Activated CD4-positive, alpha-beta memory T cell treated with anti-CD3 and anti-CD28 coated beads, Interleukin-2, amount 10 ng/mL, durations not matched to agents 7 days and 5 days (primary cell): ENCODE measurements at places on chromosomes 3 and 15. TPM values are rescaled to one million over a fixed set of nuclear protein-coding genes. Genes with fewer than 3 reads are reported as not detected.
A peak's percentile ranks its signal among the peaks of the same experiment; 100 is the strongest.

DNA sequence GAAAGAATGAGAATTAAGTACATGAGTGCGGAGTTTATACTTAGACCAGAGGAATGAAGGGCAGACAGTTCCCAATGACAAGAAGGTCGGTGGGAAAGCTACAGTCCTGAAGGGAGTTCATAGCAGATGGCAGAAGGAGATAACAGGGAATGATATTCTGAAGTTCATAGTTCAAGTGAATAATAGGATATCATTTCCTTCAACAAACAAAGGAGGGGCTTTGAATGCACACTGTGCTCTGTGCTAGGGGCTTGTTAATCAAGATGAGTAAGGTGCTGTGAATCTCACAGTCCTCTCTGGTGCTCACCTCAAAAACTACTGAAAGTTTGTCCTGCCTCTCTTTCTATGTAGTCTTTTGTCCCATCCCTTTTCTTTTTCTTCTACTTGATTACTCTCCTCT is 41.9 kb downstream of the SIDT1 start:
- no peak for DNase-seq

DNA sequence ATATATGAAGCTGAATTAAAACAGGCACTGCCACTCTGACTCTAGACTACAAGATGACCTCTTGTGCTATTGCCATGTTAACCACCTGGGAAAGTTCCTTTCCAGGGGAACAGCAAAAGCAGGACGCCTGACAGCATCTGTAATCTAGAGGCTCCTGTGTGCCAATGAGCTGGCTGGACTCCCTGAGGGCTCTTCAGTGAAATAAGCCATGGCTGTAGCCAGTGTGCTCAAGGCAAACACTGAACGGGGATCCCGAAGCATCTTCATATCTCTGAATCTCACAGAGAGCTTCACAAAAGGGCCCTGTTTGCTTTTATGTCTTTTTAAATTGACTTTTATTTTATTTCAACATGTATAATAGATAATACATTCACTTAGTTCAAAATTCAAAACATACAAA is 57.2 kb downstream of the BFSP2 start:
- DNase-seq: no peak

DNA sequence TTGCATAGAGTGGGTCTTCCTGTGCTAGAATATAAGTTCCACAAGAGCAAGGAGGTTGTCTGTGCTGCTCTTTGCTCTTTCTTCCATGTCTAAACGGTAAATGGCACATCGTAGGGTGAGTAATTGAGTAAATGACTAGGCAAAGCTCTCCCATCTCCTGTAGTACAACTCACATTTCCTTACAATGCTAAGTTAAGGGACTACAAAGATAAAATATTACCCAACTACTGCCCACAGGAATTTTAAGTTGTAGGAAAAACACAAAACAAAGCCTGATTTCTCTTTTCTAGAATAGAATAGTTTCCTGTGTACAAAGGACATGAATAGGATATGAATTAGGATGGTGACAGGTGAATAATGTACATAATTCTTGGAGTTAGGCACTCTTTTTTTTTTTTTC is 19.9 kb upstream of the LRIG1 start:
- no peak for DNase-seq

Gene CPOX
- total RNA-seq: 75.9 TPM

DNA sequence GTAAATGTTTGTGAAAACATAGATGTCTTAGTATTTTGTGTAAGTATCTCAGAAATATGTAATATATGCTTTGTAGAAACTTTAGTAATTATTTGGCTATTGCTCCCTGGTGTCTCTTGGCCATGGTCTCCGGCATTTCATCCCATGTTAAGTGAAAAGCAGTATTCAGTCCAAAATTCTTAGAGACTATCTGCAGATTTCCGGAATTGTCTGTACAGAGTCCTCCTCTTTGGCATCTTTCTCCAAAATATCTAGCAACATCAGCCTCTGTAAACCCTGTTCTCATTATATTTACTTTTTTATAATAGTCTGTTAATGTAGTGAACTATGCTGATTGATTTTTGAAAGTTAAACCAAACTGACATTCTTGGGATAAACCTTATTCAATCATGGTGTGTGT is 352.7 kb downstream of the ARPP21 start:
- DNase-seq: no peak

DNA sequence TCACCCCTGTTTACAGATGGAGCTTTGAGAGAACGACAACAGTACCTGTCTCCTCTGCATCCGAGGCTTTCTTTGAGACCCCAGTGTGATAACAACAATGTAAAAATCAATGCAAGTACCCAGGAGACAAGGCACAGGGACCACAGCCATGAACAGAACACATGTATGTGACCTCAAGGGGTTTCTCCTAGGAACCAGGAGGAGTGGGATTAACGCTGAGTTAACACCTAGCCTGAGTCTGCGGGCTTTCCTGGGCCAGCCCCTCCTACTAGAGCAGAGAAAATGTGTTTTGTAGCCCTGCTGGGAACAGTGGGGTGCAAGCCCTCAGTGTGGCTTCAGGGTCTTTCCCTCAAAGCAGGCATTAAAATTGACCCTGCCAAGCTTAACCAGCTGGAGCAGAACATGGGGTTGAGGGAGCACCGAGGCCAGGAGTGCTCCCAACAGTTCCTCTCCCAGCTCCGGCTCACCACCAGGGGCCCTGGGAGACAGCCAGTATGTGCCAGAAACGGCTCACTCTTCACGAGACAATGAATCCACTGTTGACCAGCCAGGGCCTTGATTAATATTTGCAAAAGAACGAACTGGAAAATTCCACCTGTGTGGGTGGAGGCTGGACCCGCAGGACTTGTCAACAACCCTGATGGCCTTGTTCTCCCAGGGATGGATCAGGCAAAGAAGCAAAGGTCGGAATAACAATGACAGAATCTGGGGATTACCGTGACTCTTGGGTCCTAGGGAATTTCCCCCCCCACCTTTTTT is 3.6 kb downstream of the CHDH start:
- no peak for DNase-seq

- DNase-seq: no peak
Measured at GRCh38 chr15:70158309-70159000, 60.7 kb upstream of the TLE3 start.

DNA sequence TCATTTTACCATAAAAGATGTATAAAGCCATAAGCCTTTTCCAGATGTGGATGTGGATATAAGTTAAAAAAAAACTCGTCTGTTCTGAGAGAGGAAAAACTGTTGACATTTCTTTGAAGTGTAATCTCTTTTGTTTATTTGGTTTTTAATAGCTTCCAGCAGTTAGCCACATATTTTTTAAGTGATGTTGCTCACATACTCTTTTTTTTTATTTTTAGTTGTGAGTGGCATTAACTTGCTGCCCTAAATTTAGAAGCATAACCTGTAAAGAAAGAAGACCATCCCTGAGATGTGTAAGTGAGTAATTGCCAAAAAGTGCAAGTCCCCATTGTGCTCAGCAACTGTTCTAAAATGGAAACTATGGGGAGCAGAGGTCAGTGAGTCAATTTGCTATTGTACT is 415.9 kb upstream of the MDFIC2 start:
- DNase-seq: no peak

- no peak for DNase-seq
Measured at GRCh38 chr3:178835033-178835432, 236.6 kb downstream of the ZMAT3 start.

GRCh38 chr3:50125541-50126286 is 29.4 kb upstream of the SEMA3F start:
- no peak for DNase-seq

GRCh38 chr3:122679882-122680474 is 661 bp upstream of the PARP14 start:
- DNase-seq: peak; percentile 31

DNA sequence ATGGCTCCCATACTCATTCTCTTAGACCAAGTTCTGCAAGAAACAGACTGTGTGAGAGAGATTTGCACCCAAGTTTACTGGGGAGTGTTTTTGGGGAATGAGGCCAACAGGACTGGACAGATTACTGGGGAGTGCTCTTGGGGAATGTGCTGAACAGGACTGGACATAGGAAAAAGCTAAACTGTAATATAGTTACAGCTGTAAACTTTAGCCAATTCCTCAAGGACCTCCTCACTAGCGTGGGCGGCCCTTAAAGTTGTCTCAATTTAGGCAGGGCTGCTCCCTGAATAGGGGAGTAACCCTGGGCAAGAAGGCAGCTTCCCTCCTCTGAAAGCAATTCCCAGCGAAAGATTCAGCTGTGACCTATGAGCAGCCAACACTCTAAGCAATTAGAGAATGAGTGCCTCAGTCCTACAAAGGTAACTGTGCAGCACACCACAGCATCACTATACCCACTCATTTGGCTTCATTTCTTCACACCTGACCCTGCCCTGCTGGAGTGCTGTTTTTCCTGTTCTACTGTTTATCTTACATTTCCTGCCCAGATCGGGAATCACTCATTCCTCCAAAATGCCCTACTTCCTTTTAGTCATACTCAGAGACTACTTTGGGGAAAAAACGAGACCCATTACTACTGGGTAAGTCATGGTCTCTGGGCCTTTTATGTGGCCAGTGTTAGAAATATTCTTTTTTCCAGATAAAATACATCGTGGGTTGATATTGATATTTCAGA is 41.3 kb upstream of the TRIM42 start:
- DNase-seq: no peak

DNA sequence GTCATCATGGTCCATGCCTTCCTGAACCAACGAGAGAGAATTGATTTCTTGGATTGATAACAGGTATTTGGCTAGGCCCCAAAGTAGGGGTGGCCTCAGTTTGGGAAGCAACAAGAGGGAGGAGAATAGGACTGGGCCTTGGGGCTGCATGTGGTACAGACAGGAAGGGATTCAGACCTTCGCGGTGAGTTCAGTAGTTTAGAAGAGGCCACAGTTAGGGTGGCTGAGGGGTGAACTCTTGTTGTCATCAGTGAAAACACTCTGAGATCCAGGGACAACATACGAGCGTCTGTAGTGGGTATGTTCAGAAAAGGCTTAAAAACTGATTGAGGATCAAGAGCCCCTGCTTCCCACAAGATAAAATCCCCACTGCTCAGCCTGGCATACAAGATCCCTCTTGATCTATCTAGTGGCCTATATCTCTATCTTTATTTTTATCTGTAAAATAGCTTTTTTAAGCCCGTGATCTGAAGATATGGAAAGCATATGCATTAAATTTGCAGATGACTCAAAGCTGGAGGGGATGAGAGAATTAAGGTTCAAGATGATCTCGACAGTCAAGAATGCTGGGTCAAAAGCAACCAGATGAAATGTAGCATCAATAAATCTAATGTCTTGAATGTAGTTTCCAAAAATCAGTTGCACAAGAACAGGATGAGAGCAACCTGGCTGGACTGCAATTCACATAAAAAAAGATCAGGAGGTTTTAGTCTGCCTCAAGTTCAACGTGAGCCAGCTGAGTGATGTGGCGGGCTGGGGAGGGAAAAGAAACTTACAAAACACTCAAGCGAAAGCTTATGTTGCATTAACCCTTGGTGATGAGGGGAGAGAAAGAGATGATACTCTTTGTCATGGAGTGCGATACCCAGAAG is 221.1 kb upstream of the TLE3 start:
- DNase-seq: no peak

DNA sequence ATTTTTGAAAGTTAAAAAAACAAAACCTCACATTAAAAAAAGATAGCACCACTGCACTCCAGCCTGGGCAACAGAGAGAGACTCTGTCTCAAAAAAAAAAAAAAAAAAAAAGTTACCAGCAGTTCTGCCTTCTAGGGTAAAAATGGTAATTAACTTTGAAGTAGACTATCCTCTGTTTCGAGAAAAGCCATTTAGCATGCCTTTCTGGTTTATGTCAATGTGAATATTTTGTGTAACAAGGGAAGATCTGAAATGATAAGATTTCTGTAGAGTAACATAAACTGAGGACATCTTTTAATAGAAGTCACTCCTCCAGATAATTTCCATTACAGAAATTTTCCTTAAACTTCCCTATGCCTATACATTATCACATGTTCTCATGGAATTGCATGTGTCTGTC is 203.2 kb upstream of the GAP43 start:
- no peak for DNase-seq

- no peak for DNase-seq
Measured at GRCh38 chr3:53155760-53156159, 5.2 kb upstream of the PRKCD start.

DNA sequence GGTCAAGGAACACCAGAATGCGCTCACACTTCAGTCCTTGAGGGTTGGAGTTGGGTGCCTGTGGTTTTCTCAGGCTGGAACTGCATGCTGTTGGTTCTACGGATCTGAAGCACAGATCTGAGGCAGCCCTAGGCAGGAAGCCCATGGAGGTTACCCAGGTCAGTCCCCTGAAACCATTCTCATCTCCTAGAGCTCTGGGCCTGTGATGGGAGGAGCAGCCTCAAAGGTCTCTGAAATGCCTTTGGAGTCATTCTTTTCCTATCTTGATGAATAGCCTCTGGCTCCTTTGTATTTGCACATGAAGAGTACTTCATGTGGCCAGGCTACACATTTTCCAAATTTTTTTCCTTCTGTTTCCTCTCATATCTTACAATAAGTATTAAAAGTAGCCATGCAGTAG is 179.3 kb upstream of the UBE2E1 start:
- no peak for DNase-seq

GRCh38 chr3:22713936-22714335 is 489.2 kb upstream of the UBE2E2 start:
- no peak for DNase-seq

Gene WDR93
- not detected for total RNA-seq

DNA sequence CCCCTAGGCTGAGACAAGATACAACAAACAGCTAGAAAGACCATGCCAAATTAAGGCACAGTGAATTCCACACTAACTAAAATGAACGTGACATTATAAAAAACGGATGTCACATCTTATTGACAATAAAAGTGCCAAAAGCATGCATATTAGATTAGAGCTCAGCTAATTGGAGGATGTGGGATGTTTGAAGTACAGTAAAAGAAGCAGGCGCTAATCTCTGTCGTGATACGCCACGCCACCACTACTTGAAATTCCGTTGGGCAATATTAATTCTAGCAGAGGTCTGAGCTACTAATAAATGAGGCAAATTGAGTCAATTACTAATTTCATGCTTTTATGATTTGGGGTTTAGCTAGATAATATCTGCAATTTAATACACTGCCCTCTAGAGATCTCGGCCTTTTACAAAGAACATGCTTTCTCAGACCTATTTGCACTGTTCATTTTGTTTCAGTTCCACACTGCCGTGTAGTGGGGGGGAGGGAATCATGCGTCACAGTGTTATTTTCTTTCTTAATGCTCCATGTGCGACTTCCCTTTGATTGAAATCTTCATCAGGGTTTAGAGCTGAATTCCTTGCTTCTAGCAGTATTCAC is 52.9 kb upstream of the ROBO2 start:
- no peak for DNase-seq

- DNase-seq: no peak
Measured at GRCh38 chr3:129596194-129597086, 10.0 kb downstream of the PLXND1 start.

GRCh38 chr15:64642875-64643274 is 132.5 kb downstream of the RBPMS2 start:
- DNase-seq: no peak

DNA sequence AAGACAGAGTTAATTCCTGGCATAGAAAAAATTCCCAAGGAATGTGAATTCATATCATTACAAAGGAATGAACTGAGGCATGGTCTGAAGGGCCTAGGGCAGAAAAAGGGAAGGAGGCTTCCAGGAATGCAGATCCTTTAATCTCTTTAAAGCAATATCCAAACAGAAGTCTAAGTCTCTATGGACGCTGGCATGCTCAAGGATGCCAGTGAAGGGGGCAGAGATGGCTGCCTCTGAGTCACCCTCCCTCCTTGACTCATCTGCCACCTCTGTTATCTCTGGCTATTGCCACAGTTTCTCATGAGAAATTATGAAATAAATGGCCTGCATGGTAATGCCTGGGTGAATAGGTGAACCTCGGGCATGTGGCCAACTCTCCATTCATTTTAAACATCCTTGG is 96.3 kb upstream of the BCL6 start:
- DNase-seq: no peak

Gene AGBL1
- not detected for total RNA-seq
